HepG2 (cell line): ENCODE measurements at places on chromosomes 12 and 14. TPM values are rescaled to one million over a fixed set of nuclear protein-coding genes. Genes with fewer than 3 reads are reported as not detected.

GRCh38 chr12:110649341-110649847, 35.5 kb downstream of the TCTN1 start:
- peak; percentile 41 for DNase-seq
- no peak overlapping the region for H3K4me3 ChIP-seq
- no peaks in the 10 kb centered on the region for H3K27me3 ChIP-seq
- H3K4me1 ChIP-seq, result peaks cover 12% of the 10 kb centered on the region
- no peaks in the 10 kb centered on the region for H3K36me3 ChIP-seq
- H3K27ac ChIP-seq, result no peak overlapping the region

- no peaks in the 10 kb centered on the region for H3K27me3 ChIP-seq
- no peak overlapping the region for H3K4me3 ChIP-seq
- no peaks in the 10 kb centered on the region for H3K36me3 ChIP-seq
- DNase-seq, result no peak
These were observed 70.0 kb downstream of the FLRT2 start for GRCh38 chr14:85599939-85600338.

- H3K27me3 ChIP-seq, result no peaks in the 10 kb centered on the region
- H3K36me3 ChIP-seq, result no peaks in the 10 kb centered on the region
- H3K27ac ChIP-seq, result no peak overlapping the region
- peaks cover 9% of the 10 kb centered on the region for H3K4me1 ChIP-seq
These were observed 73.8 kb downstream of the TTC6 start for GRCh38 chr14:37669242-37669641.

- no peaks in the 10 kb centered on the region for H3K27me3 ChIP-seq
- DNase-seq, result no peak
- H3K4me1 ChIP-seq, result no peaks in the 10 kb centered on the region
- no peak overlapping the region for H3K4me3 ChIP-seq
These were observed 20.6 kb upstream of the CPM start for GRCh38 chr12:68953536-68953935.

GRCh38 chr12:93568091-93568490, 4.4 kb upstream of the SOCS2 start:
- H3K4me1 ChIP-seq, result peaks cover 42% of the 10 kb centered on the region
- H3K4me3 ChIP-seq, result no peak overlapping the region
- H3K36me3 ChIP-seq, result no peaks in the 10 kb centered on the region
- DNase-seq, result no peak

DNA sequence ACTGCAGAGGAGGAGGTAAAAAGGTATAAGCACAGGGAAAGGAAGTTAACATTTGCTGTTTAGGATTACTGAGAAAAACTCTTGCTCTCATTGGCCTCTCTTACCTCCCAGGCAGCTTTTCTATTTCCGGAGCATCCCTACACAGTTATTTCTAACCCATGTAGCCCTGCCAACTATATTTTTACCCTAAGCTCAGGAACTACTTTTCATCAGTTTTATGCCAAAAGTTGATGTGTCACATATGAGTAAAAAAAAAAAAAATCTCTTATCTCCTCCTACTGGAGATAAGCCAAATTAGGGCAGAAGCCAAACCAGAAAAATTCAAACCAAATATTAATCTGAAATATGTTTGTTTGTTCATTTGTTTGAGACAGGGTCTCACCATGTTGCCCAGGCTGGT, 34.4 kb upstream of the PSMA6 start:
- no peak overlapping the region for H3K4me3 ChIP-seq
- H3K27me3 ChIP-seq, result no peaks in the 10 kb centered on the region
- H3K36me3 ChIP-seq, result peaks cover 14% of the 10 kb centered on the region
- no peaks in the 10 kb centered on the region for H3K4me1 ChIP-seq
- H3K27ac ChIP-seq, result no peak overlapping the region
- no peak for DNase-seq

DNA sequence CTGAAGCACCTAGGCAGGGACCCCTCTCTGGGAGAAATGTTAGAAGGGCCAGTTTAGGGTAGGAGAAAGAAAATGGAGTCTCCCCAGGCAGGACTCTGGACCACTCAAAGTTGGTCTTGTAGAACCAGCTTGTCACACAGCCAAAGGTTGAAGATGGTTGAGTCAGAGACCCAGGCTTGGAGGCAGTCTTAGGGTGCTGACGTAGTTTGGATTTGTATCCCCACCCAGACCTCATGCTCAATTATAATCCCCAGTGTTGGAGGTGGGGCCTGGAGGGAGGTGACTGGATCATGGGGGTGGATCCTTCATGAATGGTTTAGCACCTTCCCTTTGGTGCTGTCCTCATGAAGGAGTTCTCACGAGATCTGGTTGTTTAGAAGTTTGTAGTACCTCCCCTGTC, 121.2 kb downstream of the CRACR2A start:
- no peak for DNase-seq
- no peaks in the 10 kb centered on the region for H3K4me1 ChIP-seq
- H3K36me3 ChIP-seq, result no peaks in the 10 kb centered on the region
- peaks cover 2% of the 10 kb centered on the region; the same call in 1 of the 2 replicates for H3K27me3 ChIP-seq
- no peak overlapping the region for H3K27ac ChIP-seq

- DNase-seq, result no peak
- no peak overlapping the region for H3K27ac ChIP-seq
- no peak overlapping the region for H3K4me3 ChIP-seq
- no peaks in the 10 kb centered on the region for H3K27me3 ChIP-seq
- 0 out of 3 replicates have a peak, but pooled peaks cover 5% of the 10 kb centered on the region for H3K36me3 ChIP-seq
These were observed 14.3 kb downstream of the EXOC3L4 start for GRCh38 chr14:103108749-103109207.

GRCh38 chr12:93782853-93783252, 105.7 kb downstream of the CRADD start:
- no peak overlapping the region for H3K27ac ChIP-seq
- no peaks in the 10 kb centered on the region for H3K36me3 ChIP-seq
- no peaks in the 10 kb centered on the region for H3K27me3 ChIP-seq

DNA sequence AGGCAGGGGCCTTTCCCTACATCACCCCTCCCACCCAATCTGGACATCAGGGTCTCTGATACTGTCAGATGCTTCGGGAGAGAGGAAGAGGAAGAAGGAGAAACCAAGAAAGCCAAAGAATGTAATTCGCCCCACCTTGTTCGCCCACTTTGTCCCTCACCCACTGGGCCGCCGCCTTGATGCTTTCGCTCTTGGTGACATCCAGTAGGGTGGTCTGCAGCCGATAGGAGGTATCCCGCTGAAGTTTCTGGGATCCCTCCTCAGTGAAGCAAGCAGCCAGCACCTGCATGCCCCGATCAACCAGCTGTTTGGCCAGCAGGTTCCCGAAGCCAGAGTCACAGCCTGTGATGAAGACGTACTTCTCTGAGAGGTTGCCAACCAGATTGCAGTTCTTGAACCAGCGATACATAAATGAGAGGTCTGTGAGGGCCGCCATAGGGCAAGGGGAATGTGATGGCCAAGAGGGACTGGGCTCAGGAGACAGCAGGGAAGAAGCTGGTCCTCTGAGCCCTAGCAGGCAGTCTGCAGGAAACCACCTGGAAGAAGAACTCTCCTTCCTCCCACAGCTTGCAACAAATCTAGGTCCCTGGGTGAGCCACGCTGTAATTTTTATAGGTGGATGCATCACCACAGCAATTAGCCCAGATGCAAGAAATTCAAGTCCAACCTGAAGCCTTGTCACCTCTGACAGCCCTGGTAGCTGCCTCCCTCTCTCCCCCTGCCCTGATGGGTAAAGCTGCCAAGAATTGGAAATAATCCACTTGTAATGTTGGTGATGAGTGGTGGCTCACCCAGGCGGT, at the start of gene SDR9C7:
SDR9C7 (minus strand) TSS at position 583 of the 800 bp plus-strand sequence; CDS start at position 436, 147 bp downstream.
- H3K27me3 ChIP-seq, result no peaks in the 10 kb centered on the region
- no peak for DNase-seq
- H3K36me3 ChIP-seq, result no peaks in the 10 kb centered on the region
- no peak within 1 kb of the TSS for H3K27ac ChIP-seq

GRCh38 chr12:105547786-105548185, 217.3 kb downstream of the C12orf75 start:
- no peak overlapping the region for H3K27ac ChIP-seq
- no peaks in the 10 kb centered on the region for H3K4me1 ChIP-seq
- DNase-seq, result no peak
- H3K4me3 ChIP-seq, result no peak overlapping the region

DNA sequence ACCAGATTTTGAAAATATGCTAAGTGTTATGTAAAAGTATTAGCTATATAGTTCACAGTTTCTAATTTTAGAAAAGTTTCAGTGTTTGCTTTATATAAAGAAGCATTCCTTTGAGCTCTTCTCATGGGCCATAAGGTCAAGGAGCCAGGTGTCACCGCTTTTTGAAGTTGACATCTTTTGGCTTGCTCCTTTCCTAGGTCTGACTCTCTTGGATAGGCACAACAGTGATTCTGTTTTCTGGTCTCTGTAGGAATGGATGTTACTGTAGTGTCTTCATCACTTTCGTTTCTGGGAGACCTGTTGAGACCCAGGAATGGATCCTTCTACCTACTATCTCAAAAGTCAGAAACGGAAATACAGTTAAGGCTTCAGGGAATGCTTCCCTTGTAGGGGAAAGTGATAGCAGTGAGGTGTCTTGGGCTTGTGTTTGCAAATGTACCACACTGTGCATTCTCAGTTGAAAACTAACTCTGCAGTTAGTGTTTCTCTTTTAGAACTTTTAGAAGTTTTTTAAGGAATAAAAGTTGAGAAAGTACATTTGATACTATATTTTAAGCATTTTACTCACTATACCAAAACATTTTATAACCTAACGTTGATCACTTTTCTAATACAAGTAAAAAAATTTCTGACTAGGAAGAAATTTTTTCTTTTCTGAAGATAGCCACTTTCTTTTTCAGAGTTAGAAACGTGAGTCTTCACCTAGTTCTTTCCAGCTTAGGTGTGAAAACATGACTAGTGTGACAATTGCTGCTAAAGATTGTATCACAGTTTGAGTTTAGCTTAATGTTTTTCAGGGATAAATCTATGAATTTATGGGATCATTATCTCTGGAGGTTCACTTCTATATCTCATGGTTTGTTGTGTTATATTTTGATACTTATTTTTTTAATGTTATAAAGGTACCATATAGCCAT, 20.8 kb downstream of the VRK1 start:
- no peak overlapping the region for H3K4me3 ChIP-seq
- H3K4me1 ChIP-seq, result peaks cover 10% of the 10 kb centered on the region
- H3K27ac ChIP-seq, result no peak overlapping the region

DNA sequence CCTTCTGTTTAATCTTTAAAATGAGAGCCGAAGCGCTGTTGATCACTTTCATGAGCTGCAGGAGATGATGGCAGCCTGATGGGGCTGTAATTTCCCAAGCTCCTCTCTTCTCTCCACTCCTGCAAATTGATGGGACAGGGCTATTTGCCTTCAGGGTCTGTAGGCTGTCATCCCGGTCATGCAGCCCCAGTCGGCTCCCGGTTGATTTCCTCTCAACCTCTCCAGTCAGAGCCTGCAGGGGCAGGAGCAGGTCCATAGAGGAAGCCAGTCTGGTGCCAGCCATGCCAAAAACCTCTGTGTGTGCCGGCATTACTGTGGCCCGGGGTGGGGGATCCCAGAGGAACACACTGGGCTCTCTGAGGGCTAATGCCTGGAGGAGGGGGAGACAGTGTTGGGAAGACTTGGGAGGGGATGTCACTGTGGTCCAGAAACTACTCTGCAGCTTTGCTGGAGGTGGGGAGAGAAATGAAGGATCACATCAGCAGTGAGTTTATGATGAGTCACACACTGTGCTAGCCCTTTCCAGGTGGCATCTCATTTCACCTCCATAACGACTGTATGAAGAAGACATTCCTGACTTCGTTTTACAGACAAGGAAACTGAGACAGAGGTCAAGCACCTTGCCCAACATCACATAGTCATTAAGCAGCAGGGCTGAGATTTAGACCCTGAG, 46.5 kb upstream of the PRIMA1 start:
- H3K4me1 ChIP-seq, result no peaks in the 10 kb centered on the region
- 0 out of 2 replicates have a peak, but pooled peaks cover 2% of the 10 kb centered on the region for H3K27me3 ChIP-seq
- no peak overlapping the region for H3K27ac ChIP-seq
- DNase-seq, result no peak
- no peak overlapping the region for H3K4me3 ChIP-seq

DNA sequence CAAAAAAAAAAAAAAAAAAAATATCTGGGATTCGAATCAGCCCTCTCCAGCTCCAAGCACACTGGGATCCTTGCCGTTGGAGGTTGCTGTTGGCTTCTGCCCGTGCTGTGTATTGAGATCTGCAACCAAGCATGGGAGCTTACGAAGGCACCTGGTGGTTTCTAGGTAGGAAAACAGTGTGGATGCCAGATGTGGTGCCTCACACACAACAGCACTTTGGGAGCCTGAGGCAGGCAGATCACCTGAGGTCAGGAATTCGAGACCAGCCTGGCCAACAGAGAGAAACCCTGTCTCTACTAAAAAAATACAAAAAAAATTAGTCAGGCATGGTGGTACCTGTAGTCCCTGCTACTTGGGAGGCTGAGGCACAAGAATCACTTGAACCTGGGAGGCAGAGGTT, 47.4 kb downstream of the ATF7 start:
- no peaks in the 10 kb centered on the region for H3K27me3 ChIP-seq
- H3K27ac ChIP-seq, result no peak overlapping the region
- peaks cover 2% of the 10 kb centered on the region for H3K36me3 ChIP-seq

GRCh38 chr14:33839193-33840076, 111.4 kb downstream of the EGLN3 start:
- no peak overlapping the region for H3K4me3 ChIP-seq
- H3K4me1 ChIP-seq, result no peaks in the 10 kb centered on the region
- H3K36me3 ChIP-seq, result no peaks in the 10 kb centered on the region
- DNase-seq, result peak; percentile 58
- peaks cover 26% of the 10 kb centered on the region; the same call in 1 of the 3 replicates for H3K27me3 ChIP-seq

Gene GPRC5D
- not detected in 2 replicates for total RNA-seq

Gene RASSF9
- total RNA-seq, result not detected in 2 replicates
